HTR-8/SVneo (cell line): ENCODE measurements at places on chromosomes 5 and 9.

- DNase-seq: no peak
Measured at GRCh38 chr9:125246261-125246667, 5.1 kb upstream of the HSPA5 start.

DNA sequence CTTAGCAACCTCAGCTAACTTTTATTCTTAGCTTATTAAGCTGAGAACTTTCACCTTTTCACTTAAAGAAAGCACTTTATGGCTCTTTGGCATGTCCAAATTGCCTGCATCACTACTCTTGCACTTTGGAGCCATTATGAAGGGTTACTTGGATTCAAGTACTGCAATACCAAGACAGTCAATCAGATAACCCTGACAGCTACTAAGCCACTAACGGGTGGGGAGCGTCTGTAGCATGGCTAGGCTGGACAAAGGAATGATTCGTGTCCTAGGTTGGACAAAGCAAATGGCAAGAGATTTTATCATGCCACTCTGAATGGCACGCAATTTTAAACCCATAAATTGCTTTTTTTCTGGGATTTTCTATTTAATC lies 39.6 kb downstream of the TRPM6 start:
- no peak for DNase-seq

DNA sequence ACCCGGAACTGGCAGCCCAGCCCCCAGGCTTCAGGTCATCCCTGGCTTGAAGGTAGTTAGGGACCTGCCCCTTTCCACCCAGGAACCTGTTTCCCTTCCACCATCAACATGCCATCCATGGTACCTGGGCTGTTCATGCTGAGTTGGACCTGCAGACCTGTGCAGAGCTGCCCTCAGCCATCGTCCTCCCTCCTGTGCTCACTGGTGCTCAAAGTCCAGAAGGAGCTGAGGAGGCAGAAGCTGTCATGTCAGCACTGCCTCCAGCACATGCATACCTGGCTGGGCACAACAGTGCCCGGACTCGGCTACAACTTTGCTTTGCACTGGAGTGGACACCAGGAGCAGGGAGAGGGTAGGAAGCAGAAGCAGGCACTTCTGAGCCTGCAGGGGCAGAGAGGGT lies 36.2 kb downstream of the BTNL8 start:
- no peak for DNase-seq

- DNase-seq: no peak
Measured at GRCh38 chr5:78720997-78721396, 72.4 kb upstream of the LHFPL2 start.

GRCh38 chr5:67425514-67425913 lies 228.9 kb upstream of the CD180 start:
- DNase-seq: no peak

- no peak for DNase-seq
Measured at GRCh38 chr5:79077680-79078365, 8.3 kb downstream of the BHMT2 start.

DNA sequence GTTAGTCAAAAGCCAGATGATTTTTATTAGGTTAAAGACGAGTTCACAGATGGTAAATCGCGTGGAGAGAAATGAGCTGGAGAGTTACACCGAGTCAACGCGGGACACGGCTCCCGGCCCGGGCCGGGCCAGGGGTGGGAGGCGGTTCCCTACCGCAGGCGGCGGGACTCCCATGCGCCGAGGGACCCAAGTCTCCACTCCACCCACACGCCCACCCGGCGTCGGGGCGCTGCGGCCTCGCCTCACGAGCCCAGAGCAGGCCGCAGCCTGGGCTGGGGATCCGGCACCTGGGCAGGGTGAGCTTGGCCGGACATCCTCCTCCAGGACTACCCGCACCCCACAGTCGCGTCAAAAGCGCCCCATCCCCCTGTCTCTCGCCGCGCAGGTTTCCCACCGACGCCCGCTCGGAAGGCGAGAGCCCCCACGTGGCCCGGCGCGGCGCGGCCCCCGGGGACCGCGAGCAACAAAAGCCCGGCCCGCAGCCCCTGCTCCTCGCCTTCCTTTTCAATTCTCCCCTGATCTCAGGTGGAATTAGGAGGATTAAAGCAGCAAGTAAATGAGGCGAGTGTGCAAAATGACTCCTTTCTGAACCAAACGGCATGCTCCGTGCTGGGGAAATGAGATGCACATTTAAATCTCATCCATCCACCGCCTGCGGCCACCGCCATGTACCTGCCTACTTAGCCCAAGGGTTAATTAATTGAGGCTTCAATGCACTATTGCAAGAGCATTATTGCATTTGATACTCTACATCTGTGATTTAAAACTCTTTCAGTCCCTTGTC lies 196.5 kb upstream of the TBCA start:
- no peak for DNase-seq

GRCh38 chr5:2898661-2899060 lies 147.2 kb upstream of the IRX2 start:
- DNase-seq: no peak

DNA sequence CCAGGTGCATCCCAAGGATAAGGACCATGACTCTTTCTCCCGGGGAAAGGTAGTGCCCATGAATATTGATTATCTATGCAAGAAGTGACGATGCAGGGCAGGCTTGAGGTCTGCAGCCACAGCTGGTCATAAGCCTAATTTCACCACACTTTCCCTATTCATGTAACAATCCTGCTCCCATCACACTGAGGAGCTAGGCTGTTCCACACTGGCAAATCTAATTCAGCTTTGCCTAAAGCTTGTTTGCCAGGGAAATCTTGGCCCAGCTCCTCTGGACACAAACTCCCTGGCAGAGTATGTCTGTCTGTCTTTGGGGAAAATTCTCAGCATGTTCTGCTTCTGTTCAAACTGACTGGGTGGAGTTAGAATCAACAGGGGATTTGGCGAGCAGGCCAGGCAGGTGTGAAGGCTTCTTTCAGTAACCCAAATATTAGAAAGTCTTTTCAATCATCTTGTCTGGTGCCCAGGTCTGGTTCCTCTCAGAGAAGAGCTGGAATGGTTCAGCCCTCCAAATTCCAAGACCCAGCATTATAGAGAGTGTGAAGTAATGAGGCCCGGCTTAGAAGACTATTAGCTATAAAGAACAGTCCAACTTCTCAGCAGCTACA lies 88.5 kb upstream of the SPDL1 start:
- no peak for DNase-seq

GRCh38 chr5:170501931-170502330 lies 1.9 kb upstream of the KCNIP1 start:
- no peak for DNase-seq

DNA sequence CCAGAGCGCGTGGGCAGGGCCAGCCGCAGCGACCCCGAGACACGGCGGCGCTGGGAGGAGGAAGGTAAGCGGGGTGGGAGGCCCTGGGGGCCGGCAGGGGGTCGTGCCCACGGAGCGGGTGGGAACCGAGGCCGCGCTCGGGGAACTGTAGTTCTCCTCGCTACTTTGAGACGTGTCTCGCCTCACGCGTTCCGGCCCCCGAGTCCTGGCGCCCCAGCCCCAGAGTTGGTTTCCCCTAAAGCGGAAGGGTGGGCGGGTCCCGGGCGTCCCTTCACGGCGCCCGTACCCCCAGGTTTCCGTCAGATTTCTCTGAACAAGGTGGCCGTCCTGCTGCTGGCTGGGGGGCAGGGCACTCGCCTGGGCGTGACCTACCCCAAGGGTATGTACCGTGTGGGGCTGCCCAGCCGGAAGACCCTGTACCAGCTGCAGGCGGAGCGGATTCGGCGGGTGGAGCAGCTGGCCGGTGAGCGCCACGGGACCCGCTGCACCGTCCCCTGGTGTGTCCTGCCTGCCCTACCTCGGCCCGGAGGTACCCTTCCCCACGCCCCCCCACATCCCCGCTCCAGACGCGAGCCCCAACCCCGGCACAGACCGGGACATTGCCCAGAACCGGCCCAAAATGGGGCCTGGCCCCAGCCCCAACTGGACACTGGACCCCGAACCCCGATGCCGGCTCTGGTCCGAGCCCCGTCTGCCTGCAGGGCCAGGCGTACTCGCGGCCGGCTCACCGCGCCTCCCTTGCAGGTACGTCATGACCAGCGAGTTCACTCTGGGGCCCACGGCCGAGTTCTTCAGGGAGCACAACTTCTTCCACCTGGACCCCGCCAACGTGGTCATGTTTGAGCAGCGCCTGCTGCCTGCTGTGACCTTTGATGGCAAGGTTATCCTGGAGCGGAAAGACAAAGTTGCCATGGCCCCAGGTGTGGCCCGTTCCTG lies 709 bp downstream of the UAP1L1 start:
- no peak for DNase-seq

DNA sequence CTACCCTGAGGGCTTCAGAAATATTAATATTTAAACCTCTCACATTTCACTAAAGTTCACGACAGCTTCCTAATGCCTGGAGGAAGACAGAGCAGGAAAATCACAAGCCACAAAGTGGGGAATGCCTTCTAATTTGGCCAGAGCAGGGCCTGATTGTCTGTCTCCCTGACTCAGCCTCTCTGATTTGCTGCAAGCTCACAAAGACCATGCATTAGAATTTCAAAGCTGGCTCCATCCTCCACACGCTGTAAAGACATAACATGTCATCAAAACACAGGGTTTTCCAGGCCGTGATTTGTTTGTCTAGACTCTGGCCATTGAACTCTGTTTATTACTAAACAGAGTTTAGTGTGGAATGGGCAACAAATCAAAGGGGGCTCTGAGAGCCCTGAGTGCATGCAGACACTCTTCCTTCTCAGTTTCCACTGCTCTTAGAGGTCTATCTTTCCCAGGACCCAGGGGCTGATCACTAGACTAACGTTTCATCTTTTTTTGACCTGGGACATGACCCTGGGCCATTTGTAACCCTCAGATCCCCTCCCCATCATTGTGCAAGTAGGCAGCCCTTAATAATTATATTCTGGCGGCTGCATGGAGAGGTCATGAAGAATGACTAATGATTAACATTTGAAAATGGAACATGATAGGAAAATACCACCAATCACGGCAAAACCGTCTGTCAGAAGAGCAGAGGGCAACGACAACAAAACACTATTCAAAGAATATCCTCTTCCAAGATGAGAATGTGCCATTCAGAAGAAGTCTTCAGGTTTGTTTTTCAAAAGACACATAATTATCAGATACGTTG lies 140.2 kb downstream of the ENC1 start:
- no peak for DNase-seq

DNA sequence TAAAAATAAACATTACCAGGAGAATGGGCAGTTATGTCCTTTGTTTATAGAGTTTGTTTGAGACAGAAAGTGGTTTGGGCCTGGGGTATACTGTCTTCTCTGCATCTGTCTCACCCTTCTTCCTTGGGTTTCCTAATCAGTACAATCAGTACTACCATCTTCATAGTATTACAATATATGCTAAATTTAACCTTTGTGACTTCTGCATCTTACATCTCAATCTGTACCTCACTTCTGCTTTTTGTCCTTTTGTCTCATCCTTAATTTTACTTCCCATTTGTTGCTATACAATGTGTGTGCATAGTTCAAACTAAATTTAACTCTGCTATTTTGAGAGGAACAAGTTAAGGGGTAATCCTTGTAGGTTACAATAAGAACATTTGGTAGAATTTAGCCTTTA lies 19.6 kb downstream of the FBXO38 start:
- DNase-seq: no peak

- no peak for DNase-seq
Measured at GRCh38 chr9:107905308-107906020, 415.9 kb upstream of the KLF4 start.

- no peak for DNase-seq
Measured at GRCh38 chr9:21968331-21969010, 25.7 kb downstream of the CDKN2A start.

GRCh38 chr5:150155258-150156026 lies at the start of gene PDGFRB:
PDGFRB (minus strand) TSS chr5:150155845; CDS start chr5:150137047, 18,798 bp downstream.
- peak; percentile 86 for DNase-seq

GRCh38 chr5:75935572-75935971 lies 147.6 kb upstream of the SV2C start:
- DNase-seq: no peak

DNA sequence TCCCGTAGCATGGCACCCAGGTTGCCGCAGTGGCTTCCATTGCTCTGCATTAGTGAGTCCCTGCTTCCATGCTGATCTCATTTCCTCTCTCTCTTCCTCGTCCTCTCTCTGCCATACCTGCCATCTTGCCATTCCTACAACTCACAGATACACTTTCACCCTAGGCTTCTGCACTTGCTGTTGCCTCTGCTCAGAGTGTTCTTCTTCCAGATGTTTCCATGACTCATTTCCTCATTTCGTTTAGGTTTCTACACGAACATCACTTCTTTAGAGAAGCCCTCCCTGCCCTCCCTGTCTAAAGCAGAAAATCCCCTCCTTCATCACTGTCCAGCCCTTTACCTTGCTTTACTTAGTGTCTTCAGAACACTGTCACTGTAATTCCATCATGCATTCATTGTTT lies 115.2 kb upstream of the WWC1 start:
- DNase-seq: no peak

DNA sequence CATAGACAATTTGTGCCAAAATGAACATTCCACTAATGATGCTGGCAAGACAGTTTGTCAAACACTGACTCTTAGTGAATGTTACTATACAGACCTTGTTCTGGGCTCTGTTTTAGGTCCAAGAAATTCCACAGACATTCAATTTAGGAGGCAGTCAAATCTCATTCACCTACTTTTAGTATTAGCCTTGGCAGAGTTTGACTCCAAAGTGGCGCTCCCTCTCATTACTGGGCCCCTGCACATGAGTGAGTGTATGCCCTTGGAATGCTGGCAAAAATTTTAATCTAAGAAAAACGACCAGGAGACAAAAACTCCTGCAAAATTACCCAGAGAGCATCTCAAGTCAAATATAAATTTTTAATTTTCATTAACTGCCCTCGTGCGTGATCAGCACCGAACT lies 94.9 kb upstream of the SLC27A6 start:
- DNase-seq: no peak

DNA sequence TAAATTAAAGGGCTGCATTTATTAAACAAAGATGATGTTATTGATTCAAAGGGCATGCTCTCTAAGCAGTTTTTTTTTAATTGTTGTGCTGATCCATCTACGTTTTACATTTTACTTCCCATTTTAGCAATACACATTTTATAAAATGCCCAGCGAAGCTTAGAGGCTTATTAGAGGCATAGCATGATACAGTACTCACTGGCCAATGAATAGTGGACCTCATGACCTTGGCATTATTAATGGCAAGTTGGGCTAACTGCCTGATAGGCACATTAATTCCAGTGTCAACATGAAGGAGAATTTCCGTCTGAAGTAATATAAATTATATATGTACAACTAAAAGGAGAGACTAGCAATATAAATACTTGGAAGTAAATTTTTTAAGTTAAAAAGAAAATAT lies 837.2 kb downstream of the EFNA5 start:
- DNase-seq: no peak

GRCh38 chr9:81083854-81084512 lies 605.4 kb downstream of the TLE1 start:
- DNase-seq: no peak

- DNase-seq: no peak
Measured at GRCh38 chr5:20030125-20030524, 42.1 kb upstream of the CDH18 start.
